Activated CD4-positive, alpha-beta T cell treated with anti-CD3 and anti-CD28 coated beads for 36 hours (primary cell): ENCODE measurements at places on chromosomes 6 and 20.
A peak's percentile ranks its signal among the peaks of the same experiment; 100 is the strongest.

DNA sequence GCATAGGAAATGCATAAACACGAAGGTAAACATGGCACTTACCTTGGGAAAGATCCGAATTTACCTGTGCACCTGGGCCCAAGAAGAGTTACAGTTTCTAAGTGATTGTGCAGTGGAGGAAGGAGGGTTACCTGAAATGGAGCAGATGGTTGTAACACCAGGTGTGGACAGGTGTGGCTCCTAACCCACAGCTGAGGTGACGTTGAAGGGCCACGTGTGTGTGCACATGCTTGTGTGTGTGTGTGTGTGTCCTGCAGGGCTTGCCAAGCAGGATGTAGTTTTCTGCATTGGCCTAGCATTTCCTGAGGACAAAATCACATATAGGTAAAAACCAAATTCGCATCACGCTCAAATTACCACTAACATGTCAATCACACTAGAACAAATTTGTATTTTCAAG is 240.8 kb downstream of the ANKRD60 start:
- no peak for DNase-seq

DNA sequence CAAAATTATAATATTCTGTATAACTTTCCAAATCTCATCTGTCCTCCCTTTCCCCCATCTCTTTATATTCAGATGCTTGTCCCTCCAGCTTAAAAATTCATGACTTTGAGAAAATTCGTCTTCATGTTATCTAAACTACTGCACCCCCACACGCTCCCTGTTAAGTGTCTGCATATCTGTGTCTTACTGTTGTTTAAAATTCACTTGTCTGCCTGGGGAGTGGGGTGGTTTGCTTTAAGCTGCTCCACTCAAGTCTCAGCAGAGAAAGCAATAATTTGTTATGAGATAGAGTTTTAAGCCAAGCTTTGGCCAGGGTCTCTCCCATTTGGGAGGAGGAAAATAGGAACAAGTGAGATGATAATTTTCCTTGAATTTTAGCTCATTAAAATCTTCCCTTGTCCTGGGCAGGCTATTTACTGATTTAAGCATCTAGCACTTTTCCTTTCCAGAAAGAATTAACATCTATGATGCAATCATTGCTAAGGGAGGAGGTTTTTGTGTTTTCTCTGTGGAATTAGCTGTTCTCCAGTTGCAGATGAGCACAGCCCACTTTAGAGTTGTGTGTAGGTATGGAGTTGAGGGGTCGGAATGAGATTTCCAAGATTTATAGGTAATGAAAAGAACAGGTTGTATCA is 36.8 kb downstream of the MTHFD1L start:
- DNase-seq: no peak

DNA sequence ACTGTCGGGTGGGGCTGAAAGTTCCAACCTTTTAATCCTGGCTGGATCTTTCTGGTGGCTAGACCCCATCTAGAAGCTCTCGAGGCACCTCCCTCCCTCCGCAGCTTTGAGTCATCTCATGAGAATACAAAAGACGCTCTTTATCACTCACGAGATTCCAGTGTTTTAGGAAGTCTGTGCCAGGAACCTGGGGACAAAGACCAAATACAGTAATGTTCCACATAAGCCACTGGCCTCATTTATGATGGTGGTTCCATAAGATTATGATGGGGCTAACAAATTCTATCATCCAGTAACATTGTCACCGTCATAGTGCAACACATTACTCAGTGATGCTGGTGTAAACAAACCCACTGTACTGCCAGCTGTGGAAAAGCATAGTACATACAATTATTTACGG is 48.7 kb downstream of the NCOA7 start:
- no peak for DNase-seq

DNA sequence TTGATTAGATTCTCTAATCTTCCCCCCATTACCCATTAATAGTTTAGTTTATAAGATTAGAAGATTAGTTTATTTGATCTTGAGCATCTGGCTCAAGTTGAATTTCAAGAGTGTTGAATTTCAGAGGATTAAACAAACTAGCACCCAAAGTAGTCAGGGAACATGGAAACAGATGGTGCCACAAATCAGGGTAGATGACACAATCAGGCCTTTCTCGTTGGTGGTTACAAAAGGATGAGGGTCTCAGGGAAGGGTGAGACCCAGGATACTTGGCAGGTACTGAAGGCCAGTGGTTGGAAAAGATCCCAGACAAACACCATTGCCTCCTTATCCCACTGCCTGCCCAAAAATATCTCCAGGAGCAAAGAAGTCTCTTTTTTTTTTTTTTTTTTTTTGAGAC is 29.5 kb upstream of the ADGRF1 start:
- DNase-seq: no peak

- DNase-seq: peak; percentile 26
These were observed 2.3 kb upstream of the RAMACL start for GRCh38 chr6:166588691-166589336.

DNA sequence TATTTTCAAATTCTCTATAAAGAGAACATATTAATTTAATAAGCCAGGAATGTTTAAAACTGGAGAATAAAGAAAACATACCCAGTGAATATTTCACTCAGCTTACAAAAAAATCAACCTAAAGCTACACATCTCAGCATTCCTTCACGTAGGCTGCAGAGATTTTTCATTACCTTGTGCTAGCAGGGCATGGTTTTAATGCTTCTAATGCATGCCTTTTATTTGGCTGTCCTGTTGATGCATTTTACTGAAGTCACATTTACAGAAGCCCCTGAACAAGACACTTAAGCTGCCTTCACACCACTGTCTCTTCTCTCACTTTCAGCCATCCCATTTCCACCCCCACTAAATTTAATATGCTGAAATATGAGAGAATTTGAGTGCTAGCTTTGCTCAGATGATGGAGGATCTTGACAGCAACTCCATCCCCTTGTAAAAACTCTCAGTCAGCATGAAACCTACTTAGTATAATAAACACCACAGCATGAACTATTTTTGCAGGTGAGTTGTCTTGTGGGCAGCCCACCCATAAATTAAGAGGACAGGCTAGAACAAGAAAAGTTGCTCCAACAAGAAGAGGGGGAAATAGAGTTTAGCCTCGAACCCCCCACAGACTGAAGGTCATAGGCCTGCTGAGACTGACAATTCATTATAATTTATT is 159.4 kb downstream of the SIM1 start:
- no peak for DNase-seq

- DNase-seq: no peak
These were observed 80.6 kb upstream of the PREP start for GRCh38 chr6:105483492-105483891.

DNA sequence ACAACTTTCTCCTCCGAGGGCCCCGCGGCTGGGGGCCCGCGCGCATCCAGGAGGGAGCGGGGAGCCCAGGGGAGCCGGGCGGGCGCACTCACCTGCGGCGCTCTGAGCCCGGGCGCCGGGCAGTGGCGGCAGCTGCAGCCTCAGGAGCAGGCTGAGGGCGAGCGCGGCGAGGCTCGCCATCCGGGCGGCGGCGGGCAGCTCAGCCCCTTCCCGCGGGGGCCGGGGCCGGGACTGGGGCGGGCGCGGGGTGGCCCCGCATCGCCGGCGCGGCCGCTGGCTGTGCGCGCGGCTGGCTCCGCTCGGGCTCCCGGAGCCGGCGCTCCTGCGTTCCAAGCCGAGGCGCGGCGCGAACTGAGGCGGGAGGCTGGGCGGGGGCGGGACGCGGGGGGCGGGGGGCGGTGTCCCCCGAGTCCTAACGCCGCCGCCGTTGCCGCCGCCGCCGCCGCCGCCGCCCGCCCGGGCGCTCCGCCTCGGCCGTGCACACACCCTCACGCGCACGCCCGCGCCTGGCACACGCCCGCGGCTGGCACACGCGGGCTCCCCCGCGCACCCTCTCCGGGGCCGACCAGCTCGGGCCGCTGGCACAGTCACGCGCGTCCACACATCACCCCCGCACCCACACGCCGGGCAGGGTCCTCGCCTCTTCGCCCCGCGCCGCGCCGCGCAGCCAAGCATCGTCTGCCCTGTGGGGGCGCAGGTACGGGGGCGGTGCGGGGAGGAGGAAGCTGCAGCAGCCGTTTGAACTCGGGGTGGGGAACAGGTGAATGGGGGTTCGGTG is at the start of gene PTPRT:
Gene PTPRT (minus strand): TSS at position 353 of the 778 bp plus-strand sequence. CDS start 173 bp downstream, at position 180.
- DNase-seq: no peak

- no peak for DNase-seq
These were observed 15.8 kb upstream of the GPR63 start for GRCh38 chr6:96853083-96853482.

DNA sequence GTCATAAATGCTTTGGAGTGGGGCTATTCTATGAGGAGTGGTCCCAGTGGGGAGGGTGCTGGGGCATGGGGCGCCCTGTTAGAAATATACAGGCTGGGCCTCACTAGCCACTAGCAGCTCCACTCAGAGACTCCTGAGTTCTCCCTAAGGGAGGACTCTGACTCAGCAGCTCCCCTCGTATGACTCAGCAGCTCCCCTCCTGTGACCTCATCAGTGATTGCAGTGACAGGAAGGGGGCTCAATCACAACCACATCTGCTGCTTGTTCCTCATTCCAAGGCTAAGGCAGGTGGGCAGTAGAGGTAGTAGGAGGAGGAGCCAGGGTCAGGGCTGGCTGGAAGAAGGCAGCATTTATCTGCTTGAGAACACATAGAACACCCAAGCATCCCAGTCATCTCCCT is 73.7 kb downstream of the PRND start:
- DNase-seq: peak; percentile 65

GRCh38 chr20:59405226-59406200 is 105.1 kb downstream of the EDN3 start:
- DNase-seq: no peak

DNA sequence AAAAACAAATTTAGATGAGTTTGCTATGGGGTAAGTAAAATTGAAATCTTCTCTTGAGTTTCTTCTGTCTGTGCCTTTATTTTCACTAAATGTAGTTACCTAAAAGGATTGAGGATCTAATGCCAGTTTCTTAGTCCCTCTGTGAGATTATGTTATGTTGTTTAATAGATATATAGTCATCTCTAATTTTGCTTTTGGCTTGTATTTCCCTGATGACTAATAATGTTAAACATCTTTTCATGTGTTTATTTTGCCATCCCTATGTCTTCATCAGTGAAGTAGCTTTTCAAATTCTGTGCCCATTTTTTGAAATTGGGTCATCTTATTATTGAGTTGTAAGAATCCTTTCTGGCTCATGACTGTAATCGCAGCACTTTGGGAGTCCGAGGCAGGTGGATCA is 13.7 kb downstream of the QRSL1 start:
- DNase-seq: no peak

GRCh38 chr6:129262661-129263060 is 379.7 kb downstream of the LAMA2 start:
- DNase-seq: no peak

GRCh38 chr20:1830240-1830639 is 65.0 kb upstream of the SIRPA start:
- no peak for DNase-seq

DNA sequence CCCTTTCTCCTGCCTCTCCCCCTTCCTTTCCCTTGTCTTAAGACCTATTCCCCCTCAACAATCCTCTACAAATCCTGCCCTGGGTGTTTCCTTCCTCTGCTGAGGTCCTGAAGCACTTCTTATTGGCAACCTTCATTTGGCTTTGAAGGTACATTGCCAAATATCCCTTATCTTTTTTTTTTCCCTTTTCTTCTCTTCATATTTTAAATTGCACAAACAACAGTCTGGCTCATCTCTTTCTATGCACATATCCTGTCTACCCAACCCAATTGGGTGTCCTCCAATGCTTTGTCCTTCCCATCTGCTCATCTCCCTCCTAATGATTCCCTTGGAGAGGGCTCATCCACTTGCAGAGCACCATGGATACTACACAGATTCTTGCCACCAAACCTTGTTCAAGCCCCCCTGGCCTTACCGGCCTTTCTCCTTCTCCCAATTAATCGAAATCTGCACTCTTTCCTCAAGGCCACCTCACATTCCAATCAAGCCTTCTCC is 537.9 kb upstream of the JARID2 start:
- no peak for DNase-seq

DNA sequence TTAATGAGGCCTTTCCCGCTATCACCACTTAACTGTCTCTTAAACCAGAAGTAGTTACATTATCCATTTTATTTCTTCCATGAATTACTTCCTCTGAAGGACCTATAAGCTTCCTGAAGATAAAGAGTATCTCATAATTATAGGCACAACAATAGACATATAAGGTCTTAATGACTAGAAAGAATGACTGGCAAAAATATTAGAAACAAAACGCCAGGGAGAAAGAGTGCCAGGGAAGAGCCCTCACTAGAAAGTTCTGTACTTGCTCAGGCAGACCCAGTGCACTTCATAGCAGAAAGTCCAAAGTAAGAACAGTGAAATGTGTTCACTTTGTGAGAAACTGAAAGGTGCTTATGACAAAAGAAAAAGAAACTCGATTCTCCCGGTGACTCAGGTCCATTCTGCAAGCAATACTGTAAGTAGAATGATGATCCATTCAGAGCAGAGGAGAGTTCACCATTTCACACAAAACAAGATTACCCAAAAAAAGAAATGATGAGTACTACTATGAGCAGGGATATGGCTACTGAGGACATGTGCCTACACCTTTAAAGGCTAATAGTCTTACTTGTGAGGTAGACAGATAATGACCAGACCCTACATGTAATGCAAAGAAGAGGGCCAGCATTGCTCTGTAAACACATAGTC is 5.5 kb downstream of the ZNF334 start:
- peak; percentile 21 for DNase-seq

GRCh38 chr20:17863209-17863576 is 105.4 kb downstream of the SNX5 start:
- no peak for DNase-seq

DNA sequence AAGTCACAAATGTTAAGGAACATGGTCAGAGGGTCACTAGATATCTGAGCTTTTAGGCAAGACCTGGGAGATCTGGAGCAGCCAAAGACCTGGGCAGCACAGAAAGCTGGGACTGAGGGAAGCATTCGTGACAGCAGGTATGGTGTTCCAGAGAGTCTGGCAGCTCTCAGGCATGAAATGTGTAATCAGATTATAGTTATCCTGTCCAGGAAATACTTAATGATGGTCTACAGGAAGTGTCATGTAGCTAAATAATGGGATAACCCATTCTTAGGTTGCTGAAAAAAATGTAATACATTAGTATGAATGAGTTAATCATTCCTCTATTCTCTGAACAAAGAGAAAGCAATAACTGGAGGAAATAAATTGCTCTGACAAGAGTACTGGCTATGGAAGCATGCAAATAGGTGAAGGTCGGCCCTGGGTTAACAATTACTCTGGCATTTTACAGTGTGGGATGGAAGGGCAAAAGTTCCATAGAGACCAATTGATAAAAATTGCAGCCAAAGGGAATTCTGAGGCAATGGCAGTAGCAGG is 740.5 kb downstream of the CBLN4 start:
- no peak for DNase-seq
